ENCODE measurements at places on chromosomes 4 and X.
A peak's percentile ranks its signal among the peaks of the same experiment; 100 is the strongest.

DNA sequence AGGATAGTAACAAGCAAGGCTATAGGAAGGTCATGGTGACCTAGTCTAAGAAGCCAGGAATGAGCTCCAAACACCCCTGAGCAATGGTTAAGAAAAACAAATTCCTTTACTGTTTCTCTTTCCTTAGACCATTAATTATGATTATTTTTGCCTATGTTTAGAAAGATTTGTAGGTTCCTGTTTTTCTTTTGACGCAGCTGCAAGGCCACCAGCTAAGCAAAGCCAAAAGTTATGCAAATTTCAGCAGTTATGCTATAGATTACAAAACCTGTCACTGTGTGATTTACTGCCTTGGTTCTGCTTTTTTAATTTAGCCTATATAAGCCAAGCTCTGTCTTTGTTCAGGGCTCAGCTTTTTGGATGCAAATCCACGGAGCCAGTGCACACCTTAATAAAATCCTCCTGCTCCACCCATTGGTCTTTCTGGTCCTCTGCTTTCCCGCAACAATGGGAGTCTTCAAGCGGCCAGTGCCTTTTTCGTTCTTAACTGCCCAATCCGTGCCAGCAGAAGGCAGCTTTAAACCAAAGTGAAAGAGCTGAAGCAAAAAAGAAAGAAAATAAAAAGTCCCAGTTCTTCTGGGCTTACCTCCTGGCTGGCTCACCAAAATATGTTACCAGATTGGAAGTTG is 1.4 kb upstream of the CEP135 start:
- peak; percentile 42 for ATAC-seq

- ATAC-seq: no peak
Measured at GRCh38 chrX:23616361-23616760, 50.9 kb upstream of the PRDX4 start.

DNA sequence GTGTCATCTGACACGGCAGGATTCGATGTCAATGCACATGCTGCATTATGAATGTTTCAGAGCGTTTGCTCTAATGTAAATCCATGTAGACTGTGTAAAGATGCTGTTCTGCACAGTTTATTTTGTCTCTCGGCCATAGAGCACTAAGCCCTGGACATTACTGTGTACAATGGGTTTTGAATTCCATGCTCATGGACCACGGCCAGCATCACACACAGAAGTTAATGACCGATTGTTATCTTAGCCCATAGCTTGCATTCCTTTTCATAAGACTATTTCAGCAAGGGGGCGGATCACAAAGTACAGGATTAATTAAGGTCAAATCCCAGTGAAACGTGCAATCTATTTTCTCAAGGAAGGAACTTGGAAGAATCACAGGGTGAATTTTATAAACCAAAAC is 286.1 kb upstream of the TENM3 start:
- no peak for ATAC-seq

GRCh38 chr4:128364565-128364964 is 77.0 kb upstream of the PGRMC2 start:
- no peak for ATAC-seq

- ATAC-seq: no peak
Measured at GRCh38 chrX:40263014-40263560, 165.3 kb upstream of the BCOR start.

DNA sequence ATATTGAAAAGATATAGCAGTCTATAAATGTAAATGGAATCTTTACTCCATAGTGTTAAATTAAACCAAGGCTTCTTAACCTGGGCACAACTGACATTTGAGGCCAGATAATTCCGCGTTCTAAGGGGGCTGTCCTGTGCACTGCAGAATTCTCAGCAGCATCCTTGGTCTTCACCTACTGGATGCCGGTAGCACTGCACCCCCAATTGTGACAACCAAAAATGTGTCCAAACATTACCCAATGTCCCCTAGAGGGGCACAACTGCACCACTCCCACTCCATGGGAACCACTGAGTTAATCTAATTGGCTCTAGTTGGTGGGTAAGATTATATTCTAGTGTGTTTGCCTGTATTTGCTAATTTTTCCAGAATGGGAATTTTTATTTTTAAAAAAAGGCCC is 16.6 kb downstream of the AP1S2 start:
- no peak for ATAC-seq

GRCh38 chr4:2847302-2847871 is 3.7 kb downstream of the ADD1 start:
- ATAC-seq: no peak

GRCh38 chrX:119738742-119739141 is 19.6 kb upstream of the SOWAHD start:
- no peak for ATAC-seq

DNA sequence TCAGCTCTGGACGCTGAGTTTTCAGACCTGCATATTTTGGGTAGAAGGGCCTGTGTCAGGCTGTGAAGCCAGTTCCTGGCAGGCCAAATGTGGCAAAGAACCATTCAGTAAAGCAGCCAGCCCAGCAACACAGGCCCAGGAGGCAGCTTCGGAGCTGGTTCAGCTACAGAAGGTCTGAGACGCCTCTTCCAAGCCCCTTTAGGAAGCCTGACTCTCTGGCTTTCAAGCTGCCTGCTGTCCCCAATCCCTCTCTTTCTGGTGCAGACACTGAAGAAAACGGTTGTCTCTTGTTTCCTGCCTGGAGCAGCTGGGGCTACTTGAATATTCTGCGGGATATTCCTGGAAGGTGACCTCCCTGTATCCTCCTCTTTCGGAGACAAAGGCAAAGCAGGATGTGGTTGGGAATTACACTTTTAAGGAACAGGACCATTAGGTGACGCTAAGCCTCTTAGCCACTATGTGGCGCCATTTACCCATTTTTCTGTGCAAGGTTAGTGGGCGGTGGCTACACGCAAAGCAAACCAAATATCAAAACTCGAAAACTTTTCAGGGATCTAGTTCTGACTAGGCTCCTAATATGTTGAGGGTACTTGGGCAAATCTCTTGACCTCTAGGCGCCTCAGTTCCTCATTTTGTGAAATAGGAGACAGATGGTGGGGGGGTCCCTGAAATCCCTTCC is 47.2 kb upstream of the LAS1L start:
- ATAC-seq: peak; percentile 78

- no peak for ATAC-seq
Measured at GRCh38 chrX:48800574-48801279, 1.1 kb upstream of the HDAC6 start.

GRCh38 chrX:125628435-125628834 is 308.8 kb downstream of the TEX13C start:
- ATAC-seq: no peak

GRCh38 chr4:136651932-136652331 is 880.4 kb downstream of the PCDH18 start:
- ATAC-seq: no peak

DNA sequence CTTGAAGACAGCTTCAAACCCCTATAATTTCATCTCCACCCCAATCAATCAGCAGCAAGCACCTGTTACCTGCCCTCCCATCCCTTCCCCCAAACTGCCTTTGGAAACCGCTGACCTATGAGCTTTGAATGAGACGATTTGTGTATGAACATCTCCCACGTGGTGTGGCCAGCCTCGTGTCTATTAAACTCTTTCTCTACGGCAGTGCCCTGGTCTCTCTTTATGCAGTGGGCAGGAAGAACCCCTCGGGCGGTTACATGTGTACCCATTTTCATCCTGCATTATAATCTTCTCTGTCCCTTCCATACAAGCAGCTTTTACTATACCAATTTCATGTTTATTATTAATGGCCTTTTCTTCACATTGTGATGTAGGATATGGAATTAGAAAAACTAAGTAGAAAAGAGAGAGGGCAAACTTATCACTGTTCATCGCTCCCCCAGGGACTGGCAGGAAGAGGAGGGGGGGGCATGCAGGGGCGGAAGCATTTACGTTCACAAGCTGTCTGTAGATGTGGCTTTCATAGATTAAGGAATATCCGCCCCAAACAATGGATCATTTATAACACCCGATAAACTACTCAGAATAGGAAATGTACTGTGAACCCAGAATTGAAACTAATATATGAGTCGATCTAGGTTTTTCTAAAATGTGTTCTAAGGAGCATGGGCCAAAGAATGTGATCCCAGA is 95.5 kb upstream of the ZNF518B start:
- no peak for ATAC-seq

DNA sequence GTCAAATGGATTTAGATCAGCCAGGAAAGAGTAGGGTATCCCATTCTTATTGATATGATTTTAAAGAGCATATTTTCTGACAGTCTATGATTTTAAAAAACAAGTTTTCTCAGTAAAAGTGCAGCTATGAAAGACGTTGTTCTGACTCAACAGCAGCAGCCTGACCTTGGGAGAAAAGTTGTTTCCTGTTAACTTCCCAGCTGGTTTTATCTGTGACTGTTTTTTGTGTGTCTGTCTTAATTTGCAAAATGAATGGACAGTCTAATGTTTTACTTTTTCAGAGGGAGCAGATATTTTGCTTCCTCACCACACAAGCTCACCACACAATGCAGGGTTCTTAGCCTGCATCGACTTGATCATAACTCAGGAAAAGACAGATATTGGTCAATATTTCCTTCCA is 764 bp upstream of the MTHFD2L start:
- ATAC-seq: no peak
